Cardiac fibroblast (primary cell): ENCODE measurements at places on chromosomes 11 and 22.
A peak's percentile ranks its signal among the peaks of the same experiment; 100 is the strongest.

DNA sequence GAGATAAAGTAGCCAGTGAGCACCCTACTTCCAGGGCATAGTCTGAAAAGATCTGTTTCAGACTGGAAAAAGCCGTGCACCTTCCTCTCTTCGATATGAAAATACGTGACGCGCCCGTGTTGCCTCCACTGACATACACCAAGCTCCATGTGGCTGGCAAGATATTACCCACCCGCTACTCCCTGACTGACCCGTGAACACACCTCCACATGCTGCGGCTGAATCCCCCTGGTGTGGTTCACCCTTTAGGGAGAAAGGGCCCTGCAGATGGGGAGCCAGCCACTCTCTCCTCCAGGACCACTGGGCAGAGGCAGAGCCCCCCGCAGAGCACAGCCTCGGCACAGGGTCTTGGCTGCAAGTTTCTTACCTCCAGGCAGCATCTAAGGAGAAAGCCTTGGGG lies 245.0 kb downstream of the BRD1 start:
- DNase-seq: no peak

GRCh38 chr11:121367001-121367843 lies 74.7 kb downstream of the SC5D start:
- DNase-seq: peak; percentile 19

DNA sequence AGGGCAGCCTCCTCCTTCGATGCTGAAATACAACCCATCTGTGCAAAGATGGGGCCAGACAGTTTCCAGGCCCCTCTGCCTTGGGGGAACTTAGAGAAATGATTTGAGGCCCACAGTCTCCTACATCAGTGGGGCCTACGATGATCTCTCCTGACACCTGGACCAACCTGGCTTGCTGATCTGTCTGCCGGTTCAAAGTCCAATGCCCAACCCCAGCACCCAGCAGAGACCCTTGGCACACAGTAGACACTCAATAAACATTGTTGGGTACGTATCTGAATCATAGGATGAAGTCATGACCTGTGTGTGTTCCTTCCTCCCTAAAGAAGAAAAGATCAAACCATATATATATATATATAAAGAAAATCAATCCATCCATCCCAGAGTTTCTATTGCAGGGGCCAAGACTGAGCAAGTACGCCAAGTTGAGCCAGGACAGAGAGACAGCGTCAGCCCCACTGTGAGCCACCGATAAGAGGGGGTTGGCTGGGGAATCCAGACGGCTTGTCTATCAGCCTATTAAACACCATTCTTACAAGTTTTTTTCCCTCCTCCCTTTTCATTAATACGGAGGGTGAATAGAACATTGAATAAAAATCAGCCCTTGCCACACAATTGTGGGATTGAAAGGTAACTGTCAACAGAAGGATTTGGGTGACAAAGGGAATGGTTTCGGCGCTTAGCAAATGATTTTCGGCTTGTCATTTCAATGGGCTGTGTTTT lies 244.1 kb downstream of the MN1 start:
- no peak for DNase-seq

GRCh38 chr11:78876676-78877075 lies 302.0 kb upstream of the NARS2 start:
- DNase-seq: no peak

DNA sequence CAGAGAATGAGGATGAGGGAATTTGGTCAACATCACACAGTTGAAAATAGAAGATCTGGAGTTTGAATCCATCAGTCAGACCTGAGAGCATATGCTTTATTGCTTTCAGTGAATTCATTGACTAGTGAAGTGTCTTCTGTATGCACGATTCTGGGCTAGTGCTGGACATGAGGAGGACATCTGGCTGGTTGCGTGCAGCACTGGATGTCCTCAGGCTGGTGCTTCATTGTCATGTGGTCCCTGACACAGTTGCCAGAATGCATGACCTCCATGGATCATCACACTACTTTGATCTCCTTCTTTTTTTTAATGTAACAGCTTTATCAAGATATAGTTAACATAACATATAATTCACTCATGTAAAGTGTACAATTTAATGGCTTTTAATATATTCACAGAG lies 44.5 kb upstream of the MMP7 start:
- DNase-seq: no peak

DNA sequence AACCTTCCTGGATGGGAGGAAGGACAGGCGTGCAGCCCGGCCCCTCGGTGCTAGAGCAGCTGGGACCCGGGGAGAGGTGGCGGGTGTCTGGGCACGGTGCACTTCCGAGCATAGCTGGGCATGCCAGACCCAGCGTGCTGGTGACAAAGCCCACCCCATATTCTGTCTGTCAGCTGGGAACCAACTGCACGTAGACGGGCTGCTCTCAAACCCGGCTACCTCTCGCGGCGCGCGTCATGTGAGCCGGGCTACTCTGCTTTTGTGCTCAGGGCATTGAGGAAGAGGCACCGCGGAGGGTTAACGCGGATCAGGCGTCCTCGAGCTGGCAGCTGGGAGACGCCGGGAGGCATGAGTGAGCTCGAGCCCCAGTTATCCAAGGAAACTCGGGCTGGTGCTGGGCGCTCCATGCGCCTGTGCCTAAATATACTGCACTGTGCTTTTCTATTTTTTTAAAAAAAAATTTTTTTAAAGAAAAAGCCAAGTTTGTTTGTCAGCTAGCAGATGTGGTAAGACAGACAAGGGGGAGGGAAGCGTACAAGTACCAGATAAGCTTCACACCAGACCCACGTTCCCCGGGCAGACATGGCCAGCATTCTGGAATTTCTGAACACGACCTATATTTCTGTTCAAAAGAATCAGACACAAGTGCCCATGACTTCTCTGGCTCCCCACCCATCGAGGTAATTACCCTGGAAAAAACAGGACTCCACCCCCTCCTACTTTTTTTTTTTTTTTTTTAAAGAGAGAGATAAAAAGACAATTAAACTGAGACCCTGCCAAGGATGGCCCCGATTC lies 425.6 kb downstream of the SHANK2 start:
- no peak for DNase-seq

- no peak for DNase-seq
Measured at GRCh38 chr11:19674836-19675235, 37.8 kb upstream of the NAV2 start.

- no peak for DNase-seq
Measured at GRCh38 chr11:78828676-78829075, 254.0 kb upstream of the NARS2 start.
